Renal pelvis (tissue), 12 donors: ENCODE measurements at places on chromosomes 12 and 14. TPM values are rescaled to one million over a fixed set of nuclear protein-coding genes. Genes with fewer than 3 reads are reported as not detected.

Gene RFLNA
- 5.4 TPM for polyA plus RNA-seq

Gene CRY1
- polyA plus RNA-seq, result 26.9 TPM

Gene SMIM41
- 0.73 TPM for polyA plus RNA-seq

- DNase-seq, result no peak
Measured at GRCh38 chr12:97560786-97561618, 98.4 kb downstream of the RMST start.

DNA sequence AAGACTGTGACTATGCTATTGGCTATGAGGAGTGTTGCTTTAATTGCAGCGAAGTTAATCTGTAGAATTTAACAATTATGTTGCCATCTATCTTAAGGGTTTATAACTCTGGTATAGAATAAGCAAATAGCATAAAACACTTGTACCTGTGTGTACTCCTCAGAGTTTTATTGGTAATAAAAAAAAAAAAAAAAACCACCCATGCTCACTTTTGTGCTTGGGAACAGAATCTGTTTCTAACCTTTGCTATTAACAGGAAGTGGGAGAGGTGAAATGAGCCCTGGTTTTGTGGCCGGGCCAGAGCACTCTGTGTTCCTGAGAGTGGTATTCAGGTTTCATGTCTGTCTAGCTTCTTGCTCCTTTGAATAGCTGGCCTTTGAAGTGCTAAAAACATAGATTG, 53.1 kb downstream of the PDE3A start:
- DNase-seq, result no peak

DNA sequence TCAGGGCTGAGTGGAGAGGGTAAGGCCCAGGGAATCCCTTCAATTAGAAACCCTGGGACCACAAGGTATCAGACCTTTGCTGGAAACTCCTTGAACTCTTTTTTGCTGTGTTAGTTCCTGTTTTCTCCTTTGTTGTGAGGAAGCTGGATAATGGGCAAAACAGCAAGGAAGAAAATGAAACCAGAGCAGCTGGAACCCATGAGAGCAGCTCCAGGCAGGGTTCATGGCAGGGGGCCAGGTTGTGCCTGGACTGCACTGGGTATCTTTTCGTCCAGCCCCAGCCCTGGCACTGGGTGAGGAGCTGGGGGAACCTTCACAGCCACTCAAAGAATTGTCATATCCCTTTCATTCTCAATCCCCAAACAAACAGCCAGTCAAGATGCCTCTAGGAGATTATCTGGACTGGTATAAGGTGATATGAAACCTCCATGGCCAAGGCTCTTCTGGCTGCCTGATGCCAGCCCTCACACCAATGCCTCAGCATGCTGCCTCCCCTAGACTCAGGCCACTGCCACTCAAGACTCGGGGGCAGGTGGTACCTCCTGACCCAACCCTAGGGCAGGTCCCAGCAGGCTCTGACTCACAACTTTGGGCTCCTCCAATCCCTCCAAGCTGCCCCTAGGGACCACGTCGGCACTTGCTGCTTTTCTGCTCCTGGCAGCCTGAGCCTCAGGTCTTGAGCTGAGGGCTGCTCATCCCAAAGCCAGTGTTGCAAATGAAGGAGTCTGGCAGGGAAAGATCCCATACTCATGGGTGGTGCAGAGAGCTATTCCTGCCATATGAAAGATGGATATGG, 16.5 kb downstream of the FAM186B start:
- DNase-seq, result no peak

- no peak for DNase-seq
Measured at GRCh38 chr12:113240395-113240794, 19.1 kb downstream of the TPCN1 start.

Gene CAPZA3
- 0.55 TPM for polyA plus RNA-seq

DNA sequence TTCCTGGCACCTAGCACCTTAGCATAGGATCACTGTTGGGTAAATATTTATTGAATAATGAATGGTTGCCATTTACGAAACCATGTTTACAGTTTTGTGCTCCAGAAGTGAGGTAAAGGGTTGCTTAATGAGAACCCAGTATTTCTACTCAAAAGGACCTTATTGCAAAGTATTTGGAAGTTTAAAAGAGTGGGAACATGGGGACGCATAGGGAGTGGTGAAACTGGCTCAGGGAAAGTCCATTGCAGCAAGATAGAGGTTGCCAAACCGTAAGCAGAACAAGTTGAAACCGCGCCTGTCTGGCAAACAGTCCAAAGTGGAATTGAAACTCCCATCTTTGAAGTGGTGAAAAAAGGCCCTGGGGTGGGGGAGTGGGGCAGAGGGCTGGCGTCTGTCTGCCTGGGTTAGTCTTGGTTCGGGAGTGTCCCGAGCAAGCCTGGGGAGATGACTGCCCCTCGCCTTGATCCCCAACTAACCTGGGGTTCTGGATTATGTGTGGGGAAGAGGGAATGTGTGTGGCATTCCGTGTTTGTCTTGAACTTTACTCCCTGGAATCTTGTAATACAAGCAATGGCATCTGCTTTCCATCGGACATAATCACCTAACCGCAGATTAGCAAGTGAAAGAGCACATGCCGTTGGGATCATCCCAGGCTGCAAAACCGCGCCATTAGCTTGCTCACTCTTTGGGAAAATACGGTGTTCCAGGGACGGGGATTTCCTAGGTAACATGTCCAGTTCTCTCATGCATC, 7.2 kb downstream of the ALDH2 start:
- no peak for DNase-seq

- no peak for DNase-seq
Measured at GRCh38 chr12:45050751-45051571, at the start of gene DBX2. Gene DBX2, minus strand, starts transcription at chr12:45051099. Its CDS starts 172 bp downstream, at chr12:45050927.

- DNase-seq, result peak; percentile 78
Measured at GRCh38 chr12:110270125-110270962, 10.7 kb upstream of the ATP2A2 start.

Gene LRP1
- polyA plus RNA-seq, result 83.3 TPM

- DNase-seq, result no peak
Measured at GRCh38 chr12:52819731-52820510, 6.0 kb upstream of the KRT4 start.

GRCh38 chr12:72219937-72220336, 52.2 kb upstream of the TRHDE start:
- no peak for DNase-seq

DNA sequence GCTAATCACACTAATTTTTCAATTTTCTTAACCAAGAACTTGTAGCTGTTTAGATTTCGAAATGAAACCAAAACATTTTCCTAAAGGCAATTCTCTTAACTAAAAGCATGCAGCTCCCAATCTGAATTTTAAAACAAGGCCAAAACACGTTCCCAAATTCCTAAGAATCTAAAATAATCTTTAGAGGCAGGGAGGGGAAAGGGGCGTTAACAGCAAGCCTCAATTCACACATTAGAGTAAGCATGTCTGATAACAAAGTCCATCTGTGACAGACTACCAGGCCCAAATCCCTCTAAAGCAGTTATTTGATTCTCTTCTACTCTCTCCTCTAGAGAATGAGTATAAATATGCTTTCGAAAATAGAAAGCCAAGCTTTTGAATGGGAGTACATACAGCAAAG, 754 bp downstream of the ATG14 start:
- DNase-seq, result no peak

Gene EEA1
- polyA plus RNA-seq, result 13.1 TPM

- DNase-seq, result no peak
Measured at GRCh38 chr12:120540445-120540844, 6.3 kb downstream of the RNF10 start.

GRCh38 chr12:104669089-104669721, 212.5 kb downstream of the CHST11 start:
- DNase-seq, result no peak

Gene KLHDC1
- 6.2 TPM for polyA plus RNA-seq

Gene EPYC
- polyA plus RNA-seq, result not detected

Gene MGP
- 36.0 TPM for polyA plus RNA-seq

- DNase-seq, result no peak
Measured at GRCh38 chr14:67221248-67221981, 19.8 kb upstream of the PALS1 start.

DNA sequence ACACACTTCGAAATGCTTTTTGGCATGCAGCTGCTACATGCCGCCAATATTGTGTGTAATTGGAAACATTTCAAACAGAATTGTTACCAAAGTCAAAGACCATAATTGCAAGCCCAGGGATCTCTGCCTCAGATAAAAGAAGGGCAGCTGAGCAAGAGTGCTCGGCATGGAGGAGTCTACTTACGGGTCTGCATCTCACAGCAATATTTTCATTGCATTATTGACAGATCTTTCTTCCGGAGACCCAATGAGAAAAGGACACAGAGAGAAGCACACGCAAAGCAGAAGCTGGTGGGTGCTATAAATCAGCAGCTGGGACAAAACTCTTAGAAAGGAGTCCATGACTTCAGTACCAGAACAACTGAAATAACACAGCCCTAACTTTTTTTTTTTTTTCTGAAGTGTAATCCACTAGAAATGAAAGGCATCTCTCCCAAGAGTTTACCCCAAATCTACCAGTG, 4.9 kb downstream of the PRICKLE1 start:
- no peak for DNase-seq

Gene CLEC4C
- not detected for polyA plus RNA-seq

- no peak for DNase-seq
Measured at GRCh38 chr12:27163048-27163715, 80.8 kb upstream of the C12orf71 start.

- DNase-seq, result no peak
Measured at GRCh38 chr12:12195516-12195915, 71.3 kb downstream of the LRP6 start.

Gene ALX1
- 30.0 TPM for polyA plus RNA-seq

Gene SAMD4A
- 12.8 TPM for polyA plus RNA-seq

DNA sequence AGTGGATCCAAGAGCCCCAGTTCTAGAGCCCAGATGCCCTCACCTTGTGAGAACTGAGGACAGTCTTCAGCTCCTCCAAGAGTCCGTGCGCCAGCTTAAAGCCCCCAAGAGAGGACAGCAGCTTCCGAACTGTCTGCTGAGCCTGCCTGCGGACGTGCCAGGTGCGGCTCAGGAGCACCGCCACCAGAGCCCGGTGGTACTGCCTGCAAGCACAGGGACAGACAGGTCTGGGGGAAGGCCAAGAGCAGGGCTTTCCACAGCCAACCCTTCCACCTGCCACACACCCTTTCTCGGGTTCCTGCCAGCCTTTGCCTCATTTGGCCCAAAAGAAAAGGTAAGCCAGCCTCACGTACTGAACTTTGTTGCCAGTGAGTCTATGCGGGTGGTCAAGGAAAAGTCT, 30.2 kb downstream of the GCN1 start:
- no peak for DNase-seq

Gene SYNE3
- 2.2 TPM for polyA plus RNA-seq

DNA sequence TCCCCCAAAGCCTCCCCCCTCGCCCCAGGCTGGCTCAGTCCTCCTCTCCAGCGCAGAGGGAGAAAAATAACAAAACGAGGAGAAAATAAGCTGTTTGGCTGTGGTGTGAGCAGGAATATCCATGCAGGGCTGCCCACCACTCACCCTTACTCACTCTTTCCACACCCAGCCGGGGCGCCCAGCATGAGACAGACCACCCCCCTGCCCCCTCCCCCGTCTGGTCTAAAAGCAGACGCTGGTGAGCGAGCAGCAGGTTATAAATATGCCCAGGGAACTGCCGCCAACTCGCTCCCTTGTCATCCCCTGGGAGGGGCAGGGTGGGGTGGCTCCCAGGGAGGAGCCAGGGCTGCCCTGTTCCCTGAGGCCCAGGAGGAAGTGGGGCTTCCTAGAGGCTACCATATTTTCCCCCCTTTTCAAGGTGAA, 7.4 kb downstream of the WNT1 start:
- DNase-seq, result no peak

Gene UNC79
- polyA plus RNA-seq, result 0.67 TPM

GRCh38 chr12:13000925-13001774, 1.1 kb upstream of the HEBP1 start:
- peak; percentile 63 for DNase-seq

DNA sequence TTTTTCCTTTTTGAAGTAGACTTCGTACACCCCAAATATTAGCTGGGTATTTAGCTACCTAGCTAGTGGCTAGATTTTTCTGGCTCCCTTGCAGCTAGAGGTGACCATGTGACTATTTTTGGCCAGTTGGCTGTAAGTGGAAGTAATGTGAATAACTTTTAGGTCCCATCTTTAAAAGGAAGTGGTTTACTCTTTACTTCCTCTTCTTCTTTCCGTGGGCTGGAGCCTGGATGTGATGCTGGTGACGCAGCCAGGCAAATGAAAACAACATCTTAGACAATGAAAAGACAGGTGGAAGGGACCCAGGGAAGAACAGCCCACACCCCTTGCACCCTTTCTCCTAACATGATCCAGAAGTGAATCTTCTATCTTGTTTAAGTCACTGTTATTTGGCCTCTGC, 245.5 kb downstream of the ATP23 start:
- DNase-seq, result no peak

- DNase-seq, result peak; percentile 23
Measured at GRCh38 chr12:79174626-79175025, 310.1 kb downstream of the SYT1 start.

- no peak for DNase-seq
Measured at GRCh38 chr12:100437038-100437841, 36.4 kb upstream of the NR1H4 start.
